SK-MEL-5 (cell line): ENCODE measurements at places on chromosomes 11 and 22. TPM values are rescaled to one million over a fixed set of nuclear protein-coding genes. Genes with fewer than 3 reads are reported as not detected.

TPBGL gene
- total RNA-seq: 1.4 and 2.7 TPM in 2 replicates

HTR3B gene
- 0.24 and 0.55 TPM in 2 replicates for total RNA-seq

YIF1A gene
- 178 and 183 TPM in 2 replicates for total RNA-seq

PPP6R3 gene
- total RNA-seq: 90.0 and 101 TPM in 2 replicates

SMIM35 gene
- not detected in 2 replicates for total RNA-seq

APOA1 gene
- not detected in 2 replicates for total RNA-seq

DNAJB7 gene
- total RNA-seq: not detected in 2 replicates

SLC37A2 gene
- 184 TPM in 2 replicates for total RNA-seq
